ENCODE measurements at places on chromosomes 6 and 20.

- no peak for DNase-seq
These were observed 19.3 kb upstream of the RGS17 start for GRCh38 chr6:153150371-153150751.

GRCh38 chr20:50723672-50724071, 7.7 kb upstream of the PARD6B start:
- no peak for DNase-seq

- DNase-seq = no peak
These were observed 1.0 kb downstream of the POU3F2 start for GRCh38 chr6:98835149-98836024.

- DNase-seq = no peak
These were observed 15.7 kb downstream of the RTN4IP1 start for GRCh38 chr6:106613590-106613989.

- DNase-seq = no peak
These were observed 70.3 kb downstream of the RSPO3 start for GRCh38 chr6:127188744-127189143.

DNA sequence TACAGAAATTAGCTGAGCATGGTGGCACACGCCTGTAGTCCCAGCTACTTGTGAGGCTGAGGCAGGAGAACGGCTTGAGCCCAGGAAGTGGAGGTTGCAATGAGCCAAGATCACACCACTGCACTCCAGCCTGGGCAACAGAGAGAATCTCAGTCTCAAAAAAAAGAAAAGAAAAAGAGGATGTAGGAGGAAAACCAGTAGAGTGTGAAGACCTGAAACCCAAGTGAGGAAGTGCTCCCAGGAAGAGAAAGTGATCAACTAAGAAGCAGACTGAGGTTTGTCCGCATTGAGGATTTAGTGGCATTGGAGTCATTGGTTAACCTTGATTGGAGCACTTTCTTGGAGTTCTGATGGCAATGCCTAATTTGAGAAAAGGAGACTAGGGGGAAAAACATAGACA, 20.6 kb upstream of the TASP1 start:
- no peak for DNase-seq

DNA sequence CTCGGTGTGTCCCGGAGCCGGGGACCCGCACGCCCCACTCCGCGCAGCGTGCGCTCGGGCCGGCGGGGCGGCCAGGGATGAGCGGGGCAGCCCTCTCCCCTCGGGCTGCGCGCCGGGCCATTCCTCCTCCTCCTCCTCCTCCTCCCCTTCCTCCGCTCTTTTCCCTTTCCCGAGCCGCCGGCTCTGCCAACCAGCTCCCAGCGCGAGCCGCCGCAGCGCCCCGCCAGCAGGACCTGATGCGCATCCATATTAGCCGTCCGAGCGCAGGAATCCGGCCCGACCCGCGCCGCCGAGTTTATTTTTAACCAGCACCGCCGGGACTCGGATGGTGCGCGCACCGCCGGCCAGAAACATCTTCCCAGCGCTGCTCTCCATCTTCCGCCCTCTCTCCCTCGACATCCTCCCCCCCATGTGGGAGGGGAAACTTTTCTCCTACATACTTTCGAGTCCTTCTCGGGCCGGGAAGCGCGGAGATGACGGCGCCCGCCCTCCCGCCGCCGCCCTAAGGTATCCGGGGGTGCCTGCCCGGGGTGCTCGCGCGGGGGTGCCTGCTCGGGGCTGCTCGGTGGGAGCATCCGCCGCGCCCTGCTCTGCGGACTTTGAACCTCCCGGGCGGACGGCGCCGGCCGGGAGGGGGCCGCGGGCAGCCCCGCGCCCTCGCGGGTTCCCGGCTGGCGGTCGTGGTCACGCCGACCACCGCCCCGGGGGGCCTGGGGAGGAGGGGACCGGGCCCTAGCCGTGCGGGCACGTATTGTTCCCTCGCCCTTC, 619 bp downstream of the RREB1 start:
- peak; percentile 19 for DNase-seq

GRCh38 chr20:46681032-46681854, 8.0 kb downstream of the TP53RK start:
- peak; percentile 38 for DNase-seq

DNA sequence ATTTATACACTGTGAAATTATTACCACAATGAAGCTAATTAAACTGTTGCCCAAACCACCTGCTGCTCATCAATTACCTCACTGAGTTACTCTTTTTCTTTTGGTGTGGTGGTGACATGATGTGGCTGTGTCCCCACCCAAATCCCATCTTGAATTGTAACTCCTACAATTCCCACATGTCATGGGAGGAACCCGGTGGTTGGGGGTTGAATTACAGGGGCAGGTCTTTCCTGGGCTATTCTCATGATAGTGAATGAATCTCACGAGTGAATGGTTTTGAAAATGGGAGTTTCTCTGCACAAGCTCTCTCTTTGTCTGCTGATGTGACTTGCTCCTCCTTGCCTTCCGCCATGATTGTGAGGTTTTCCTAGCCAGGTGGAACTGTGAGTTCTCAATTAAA, 145.0 kb downstream of the LRRC1 start:
- DNase-seq = no peak

DNA sequence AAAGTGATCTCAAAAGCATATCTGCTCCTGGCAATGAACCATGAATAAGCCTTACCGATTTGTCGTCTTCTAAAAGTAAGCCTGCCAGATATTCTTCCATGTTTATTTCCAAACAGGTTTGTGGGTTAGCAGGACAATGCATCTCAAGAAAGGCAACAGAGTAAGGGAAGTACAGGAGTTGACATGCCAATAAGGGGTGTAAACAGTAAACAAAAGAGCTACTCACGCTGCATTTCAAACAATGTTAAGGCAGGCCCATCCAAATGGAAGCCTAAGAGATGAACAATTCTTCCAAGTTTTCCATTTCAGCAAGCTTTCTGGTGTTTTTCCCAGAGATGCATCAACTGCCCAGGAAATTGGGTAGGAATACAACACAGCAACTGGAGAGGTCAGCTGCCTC, 27.8 kb upstream of the CRIP3 start:
- DNase-seq = no peak

- no peak for DNase-seq
These were observed 122.9 kb upstream of the AFDN start for GRCh38 chr6:167703781-167704180.

GRCh38 chr6:73250016-73250415, 13.0 kb downstream of the KHDC1 start:
- DNase-seq = no peak

DNA sequence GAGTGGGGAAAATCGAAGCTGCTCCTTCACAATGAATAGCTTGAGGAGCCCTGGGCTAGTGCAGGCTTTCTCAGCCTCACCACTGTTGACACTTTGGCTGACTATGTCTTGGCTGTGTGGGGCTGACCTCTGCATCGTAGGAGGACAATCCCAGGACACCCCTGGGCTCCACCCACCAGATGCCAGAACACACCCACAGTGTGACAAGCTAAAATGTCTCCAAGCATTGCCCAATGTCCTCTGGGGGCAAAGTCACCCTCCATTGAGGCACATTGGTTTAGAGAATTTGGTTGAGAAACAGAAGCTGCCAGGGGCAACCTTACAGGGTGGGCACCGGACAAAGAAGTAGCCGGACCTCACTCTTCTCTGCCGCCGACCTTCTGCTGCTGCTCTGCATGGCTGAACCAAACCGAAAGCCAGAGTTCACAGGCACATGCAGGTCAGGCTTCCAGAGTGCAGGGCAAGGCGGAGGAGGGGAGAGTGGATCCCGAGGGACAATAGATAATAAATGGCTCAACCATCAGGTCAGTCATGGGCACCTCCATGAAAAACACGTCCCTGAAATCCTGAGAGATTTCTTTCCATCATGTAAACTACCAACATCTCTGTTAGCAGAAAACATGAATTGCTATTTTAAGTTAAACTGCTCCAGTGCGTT, 189.0 kb downstream of the LRFN2 start:
- DNase-seq = no peak

DNA sequence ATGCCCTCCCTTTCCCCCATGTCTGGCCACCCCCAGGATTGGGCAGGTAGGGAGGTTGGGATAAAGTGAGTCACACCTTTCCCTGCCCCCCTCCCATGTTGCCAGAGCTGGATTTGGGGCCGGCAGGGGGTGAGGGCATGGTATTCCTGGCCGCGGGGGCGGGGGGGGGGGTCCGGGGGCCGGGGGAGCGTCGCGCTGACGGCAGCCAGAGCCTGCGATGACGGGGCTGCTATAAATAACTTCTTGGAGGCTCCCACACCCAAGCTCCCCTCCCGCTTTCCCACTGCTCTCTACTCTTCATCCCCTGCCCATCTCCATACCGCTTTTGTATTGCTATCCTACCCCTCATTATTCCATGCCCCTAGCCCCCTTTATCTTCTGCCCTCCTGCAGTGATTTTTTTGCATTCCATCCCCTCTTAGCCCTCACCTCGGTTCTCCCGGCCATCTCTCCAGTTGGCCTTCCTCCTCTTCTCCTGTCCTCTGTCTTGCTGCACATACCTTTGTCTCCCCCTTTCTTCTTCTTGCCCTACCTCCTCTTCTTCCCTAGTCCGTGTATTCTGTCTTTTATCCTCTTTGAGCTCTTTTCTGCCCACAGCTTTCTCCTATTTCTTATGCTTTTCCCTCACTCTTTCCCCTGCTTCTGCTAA, 13.8 kb downstream of the SYNGAP1 start:
- DNase-seq = no peak

- DNase-seq = no peak
These were observed 110.2 kb upstream of the CST7 start for GRCh38 chr20:24838546-24839535.

DNA sequence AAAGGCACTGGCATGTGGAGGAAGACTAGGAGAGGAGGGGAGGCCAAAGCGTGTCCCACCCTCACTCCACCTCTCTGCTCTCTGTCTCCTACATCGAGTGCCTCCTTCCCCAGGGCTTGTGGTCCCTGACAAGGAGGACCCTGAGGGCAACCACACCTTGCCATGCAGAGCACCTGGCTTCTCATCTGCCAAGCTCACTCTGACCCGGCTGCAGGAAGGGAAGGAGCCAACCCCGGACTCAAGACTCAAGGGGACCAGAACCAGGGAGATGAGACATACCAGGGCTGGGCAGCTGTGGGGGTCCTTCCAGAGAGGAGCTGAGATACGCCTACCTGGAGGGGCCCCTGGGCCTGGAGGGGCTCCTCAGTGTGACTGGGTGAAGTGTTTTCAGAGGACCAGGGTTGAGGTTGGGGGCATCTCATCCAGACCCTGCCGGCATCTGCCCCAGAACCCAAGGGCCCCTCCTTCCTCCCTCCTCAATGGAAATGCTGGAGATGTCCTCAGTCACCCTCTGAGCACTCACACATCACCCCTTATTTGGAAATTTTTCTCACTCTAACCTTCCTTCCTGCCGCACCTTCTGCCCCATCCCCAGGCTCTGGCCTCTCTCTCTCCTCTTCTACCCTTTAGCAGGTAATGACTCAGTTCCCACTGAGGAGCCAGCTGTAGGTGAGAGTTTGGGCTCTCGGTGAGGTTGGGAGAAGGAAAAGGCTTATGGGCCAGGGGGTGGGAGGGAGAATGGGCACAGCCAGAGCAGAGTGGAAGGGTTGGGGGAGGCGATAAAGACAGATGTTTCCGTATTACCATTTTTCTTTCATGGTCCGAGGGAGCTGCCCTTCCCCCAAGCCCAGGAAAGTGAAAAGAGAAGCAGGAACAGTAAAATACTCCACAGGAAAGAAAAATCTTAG, 32.0 kb upstream of the POU5F1 start:
- no peak for DNase-seq

GRCh38 chr6:157235600-157236039, 87.7 kb downstream of the TMEM242 start:
- no peak for DNase-seq

DNA sequence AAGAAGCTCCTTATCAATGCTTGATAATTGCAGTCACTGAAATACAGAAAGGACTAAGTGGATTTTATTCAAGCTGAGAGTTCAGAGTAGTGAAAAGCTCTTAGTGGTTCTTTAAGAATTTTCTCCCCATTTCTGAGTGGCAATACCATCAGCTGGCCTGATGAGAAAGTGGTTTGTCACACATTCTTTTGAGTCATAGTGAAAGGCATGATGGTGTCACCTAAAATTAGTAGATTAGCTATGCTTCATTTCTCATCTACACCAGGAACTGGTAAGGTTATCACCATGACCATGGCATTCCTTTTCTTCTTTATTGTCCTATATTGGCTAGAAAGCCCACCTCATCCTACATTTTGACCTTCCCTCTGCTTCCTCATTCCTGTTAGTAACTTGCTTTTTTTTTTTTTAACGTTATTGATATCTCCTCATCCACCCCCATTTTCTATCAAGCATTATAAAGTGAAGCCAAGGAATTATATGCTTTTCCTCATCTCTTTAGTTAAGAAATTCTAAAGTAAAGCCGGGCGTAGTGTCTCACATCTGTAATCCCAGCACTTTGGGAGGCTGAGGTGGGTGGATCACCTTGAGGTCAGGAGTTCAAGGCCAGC, 67.4 kb upstream of the LOC128125822 start:
- DNase-seq = no peak

GRCh38 chr6:136983687-136984086, 61.1 kb downstream of the IL20RA start:
- no peak for DNase-seq

DNA sequence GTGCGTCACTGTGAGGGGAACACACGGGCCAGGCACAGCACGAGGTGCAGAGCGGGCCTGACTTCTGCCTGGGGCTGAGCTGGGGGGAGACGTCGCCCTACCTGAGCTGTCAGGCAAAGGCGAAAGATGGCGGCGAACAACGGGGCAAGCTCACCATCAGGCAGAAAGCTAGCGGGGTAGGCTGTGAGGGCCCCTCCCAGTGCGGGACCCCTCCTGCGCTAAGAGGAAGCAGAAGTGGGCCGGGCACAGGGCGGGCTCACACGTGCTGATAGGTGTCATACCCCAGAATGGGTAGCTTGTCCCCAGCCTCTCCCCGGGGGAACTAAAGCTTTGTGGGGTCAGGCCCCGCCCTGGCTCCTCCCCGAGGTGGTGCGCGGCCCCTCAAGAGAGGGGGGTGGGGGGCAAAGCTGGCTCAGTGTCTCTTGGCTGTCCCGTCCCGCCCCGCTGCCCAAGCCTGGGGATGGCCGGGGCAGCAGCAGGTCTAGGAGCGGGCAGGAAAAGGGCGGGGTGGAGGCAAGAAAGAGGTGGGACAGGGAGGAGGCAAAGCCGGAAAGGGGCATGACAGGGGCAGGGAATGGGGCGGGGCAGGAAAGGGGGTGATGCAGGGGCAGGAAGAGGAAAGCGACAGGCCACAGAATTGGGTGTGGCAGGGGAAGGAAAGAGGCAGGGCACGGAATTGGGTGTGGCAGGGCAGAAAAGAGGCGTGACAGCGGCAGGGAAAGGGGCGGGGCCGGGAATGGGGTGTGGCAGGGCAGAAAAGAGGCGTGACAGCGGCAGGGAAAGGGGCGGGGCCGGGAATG, 14.7 kb downstream of the UCKL1 start:
- no peak for DNase-seq

DNA sequence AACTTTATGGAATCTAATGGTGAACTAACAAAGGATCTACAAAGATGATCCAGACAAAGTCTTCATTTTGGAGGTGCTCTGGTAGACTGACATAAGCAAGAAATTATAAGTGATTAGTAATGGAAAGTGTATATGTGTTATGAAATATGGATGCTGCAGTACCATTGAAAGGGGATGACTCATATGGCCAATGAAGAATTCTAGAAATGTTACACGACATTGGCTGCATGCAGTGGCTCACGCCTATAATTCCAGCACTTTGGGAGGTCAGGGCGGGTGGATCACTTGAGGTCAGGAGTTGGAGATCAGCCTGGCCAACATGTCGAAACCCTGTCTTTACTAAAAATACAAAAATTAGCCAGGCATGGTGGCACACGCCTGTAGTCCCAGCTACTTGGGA, 23.5 kb downstream of the CFAP206 start:
- no peak for DNase-seq

- DNase-seq = no peak
These were observed 78.3 kb downstream of the PHIP start for GRCh38 chr6:78999737-79000136.

- DNase-seq = no peak
These were observed 1038.4 kb upstream of the FLRT3 start for GRCh38 chr20:15375836-15376235.

Data from activated CD8-positive, alpha-beta memory T cell treated with anti-CD3 and anti-CD28 coated beads for 48 hours (primary cell).